Esophagus mucosa (tissue), 1 donor: ENCODE measurements at places on chromosomes 5 and 9. TPM values are rescaled to one million over a fixed set of nuclear protein-coding genes. Genes with fewer than 3 reads are reported as not detected.

DAB2IP gene
- 46.0 TPM for total RNA-seq

CCNI2 gene
- not detected for total RNA-seq

DNA sequence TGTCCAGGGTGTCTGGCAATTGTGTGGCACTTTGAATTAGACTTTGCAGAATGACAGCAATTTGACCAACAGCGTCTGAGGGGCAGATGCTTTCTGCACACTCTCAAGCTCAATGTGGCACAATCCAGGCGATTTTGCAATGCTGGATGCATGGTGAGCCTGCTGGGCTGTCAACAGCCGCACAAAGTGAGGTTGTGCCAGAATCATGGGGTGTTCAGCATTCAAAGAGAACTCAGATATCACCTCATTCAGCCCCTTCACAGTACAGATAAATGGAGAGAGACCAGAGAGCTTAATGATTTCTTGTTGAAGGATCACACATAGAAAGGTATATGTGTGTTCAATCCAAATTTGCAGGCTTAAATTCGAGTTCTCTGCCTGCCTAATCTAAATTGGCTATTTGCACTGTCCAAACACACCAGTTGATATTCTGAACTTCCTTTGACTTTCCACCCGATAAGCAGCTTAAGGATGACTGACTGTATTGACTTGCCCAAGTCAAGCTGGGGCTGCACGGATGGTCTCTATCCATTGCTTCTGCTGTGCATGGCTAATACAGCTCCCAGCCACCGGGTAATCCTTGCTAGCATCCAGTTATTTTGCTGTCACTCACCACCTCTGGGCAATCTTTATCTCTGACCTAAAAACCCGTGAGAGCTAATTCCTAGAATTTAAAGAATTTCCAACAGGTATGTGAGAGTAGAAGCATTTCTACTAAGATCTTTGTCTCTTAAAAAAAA is 157.9 kb upstream of the TAS2R1 start:
- no peak for ATAC-seq

- ATAC-seq, result no peak
Measured at GRCh38 chr5:128965638-128966302, 482 bp downstream of the SLC27A6 start.

DNA sequence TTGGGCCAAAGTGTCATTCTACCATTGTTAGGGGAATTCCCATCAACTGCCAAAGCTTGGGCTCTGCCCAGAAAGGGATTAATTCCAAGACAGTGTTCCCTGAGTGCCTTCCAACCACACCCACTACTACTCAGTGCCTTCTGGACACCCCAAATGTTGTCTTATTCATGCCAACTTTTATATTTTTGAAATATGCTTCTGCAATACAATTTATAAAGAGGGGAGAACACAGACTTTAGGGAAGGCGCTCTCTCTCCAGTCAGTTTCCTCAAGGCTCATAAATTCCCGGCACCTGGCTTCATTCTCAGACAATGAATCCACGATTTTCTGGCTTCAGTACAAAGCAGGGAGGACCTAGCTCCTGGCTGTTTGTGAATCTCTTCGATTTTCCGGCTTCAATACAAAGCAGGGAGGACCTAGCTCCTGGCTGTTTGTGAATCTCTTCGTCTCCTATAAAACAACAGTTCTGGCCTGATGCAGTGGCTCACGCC is 120.1 kb upstream of the MYO10 start:
- ATAC-seq, result peak; percentile 71

- no peak for ATAC-seq
Measured at GRCh38 chr9:120612218-120612617, 32.3 kb upstream of the CDK5RAP2 start.
